ENCODE measurements at places on chromosomes 5 and 9.

GRCh38 chr5:162456086-162456485 lies 388.5 kb downstream of the GABRG2 start:
- DNase-seq: no peak

DNA sequence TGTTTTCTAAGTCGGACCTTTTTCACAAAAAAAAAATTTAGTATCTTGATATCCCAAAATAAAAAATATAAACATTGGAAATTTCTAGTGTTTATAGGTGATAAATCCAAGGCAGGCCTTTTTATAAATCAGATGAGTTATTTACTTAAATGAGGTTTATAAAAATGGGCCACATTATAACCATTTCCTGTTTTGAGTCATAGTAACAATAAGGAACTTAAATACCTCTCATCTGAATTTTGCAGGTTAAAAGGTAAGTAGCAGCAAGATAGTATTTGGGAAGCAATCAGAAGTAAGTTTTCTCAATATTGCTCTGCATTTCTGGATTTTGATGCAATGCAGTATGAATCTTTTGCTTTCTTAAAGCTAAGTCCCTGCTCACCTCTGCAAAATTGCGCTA lies 3.9 kb downstream of the SPTAN1 start:
- no peak for DNase-seq

DNA sequence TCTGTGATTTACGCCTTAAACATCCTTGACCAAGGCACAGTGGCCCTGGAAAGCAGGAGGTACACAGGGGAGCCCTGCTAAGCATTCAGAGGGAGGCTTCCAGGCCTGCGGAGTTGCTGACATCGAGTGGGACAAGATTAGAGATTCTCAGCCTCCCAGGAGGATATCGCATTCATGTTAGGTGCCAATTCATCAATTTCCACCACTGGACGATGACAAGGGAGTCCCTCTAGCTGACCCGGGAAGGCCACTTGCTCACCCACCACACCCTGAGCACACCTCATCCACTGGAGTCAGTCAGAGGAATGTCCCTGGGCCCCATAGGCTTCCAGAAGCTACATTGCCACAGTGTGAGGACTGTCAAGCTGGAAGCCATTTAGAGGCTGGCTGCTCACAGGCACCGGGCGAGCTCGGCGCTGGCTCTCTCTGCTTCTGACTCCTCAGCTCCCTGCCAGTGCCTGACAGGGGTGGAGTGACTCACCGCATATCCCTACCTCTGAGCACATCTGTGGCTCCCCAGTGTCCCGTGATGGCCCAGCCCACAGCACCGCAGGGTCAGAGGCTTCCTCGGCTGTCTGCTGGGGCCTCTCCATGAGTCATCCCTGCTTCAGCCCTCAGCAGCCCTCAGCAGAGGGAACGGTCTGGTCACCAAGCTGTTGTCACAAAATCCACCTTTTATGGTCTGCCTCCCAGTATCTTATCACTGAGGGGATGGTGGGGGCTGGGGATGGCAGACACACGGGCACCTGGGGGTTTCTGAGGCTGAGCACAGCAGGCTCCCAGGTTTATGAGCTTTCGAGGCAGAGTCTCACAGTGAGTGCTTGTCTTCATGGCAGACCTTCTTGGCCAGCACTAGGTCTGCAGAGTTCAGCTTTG lies 117.5 kb downstream of the ZNF608 start:
- DNase-seq: no peak

GRCh38 chr9:72734631-72735030 lies 213.2 kb downstream of the TMC1 start:
- DNase-seq: no peak

DNA sequence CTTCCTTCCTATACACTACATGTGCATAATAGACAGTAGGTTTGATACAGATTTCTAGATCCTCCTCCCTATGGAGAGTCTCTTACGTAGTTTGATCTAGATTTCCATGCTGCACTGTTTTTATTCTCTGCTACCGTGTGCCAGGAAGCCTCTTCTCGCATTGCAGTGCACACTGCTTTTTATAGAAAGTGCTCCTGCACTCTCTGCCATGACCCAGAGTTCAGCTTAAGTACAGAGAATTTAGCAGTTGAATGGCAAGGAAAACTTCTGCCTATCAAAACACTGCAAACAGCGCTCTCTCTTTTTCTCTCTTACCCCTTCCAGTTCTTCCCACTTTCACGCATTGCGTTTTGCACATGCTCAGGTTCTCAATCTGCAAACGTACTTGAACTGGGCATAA lies 187.4 kb downstream of the ARHGAP26 start:
- DNase-seq: no peak

Data from NCI-H460 (cell line).